Adipocyte (in vitro differentiated cells): ENCODE measurements at places on chromosomes 1 and 21.

DNA sequence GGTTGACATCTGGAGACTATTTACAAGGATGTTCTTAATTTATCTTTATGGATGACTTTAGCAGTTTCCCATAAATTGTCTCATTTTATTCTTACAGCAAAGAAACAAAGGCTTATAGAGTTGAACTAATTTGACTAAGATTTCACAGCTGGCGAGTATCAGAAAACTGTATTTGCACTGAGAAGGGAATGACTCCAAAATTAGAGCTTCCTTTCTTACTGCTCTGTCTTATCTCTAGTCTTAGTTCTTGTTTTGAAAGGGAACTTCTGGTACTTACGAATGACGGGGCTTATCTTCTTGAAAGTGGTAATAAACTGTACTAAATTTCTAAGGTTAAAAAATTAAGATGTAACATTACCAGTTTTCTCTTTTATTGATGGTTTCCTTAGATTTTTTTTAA lies 13.6 kb downstream of the CNST start:
- DNase-seq = no peak

GRCh38 chr1:225209153-225209552 lies 218.7 kb downstream of the LBR start:
- no peak for DNase-seq

- peak; percentile 34 for DNase-seq
Observed at GRCh38 chr1:244801246-244801645, 34.2 kb upstream of the COX20 start.

DNA sequence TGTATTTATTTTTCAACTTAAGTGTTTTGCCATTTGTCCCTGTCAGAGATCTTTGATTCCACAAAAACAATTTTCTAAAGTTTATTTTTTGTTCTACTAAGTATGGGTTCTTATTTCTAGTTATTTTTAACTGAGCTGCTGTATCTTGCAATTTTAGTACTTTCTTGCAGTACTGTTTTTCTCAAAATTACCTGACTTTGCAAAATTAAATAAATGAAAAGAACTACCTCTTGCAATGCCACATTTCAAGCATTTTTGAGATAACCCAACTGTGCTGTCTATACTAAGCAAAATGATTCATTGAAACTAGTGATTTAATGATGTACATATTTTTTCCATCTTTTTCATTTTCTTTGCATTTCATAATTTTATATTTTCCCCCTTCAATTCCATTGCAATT lies 71.5 kb upstream of the ADGRL2 start:
- no peak for DNase-seq

- no peak for DNase-seq
Observed at GRCh38 chr1:23211955-23212354, 5.3 kb downstream of the HTR1D start.

DNA sequence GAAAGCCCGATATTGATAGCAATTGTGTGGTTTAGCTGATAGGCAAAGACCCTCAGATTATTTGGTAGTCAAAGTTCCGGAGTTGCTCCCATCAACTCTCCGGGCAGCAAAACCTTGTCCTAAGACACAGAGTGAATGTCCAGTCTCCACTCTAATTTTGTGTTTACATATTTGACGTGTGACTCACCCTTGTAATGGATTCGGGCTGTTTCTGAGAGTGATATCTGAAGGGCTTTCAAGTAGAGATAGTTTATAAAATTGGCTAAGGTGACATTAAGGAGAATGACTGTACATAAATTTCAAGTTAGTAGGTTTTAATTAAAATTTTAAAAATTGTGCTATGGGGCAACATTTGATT lies 154.2 kb downstream of the CNIH3 start:
- DNase-seq = peak; percentile 82

DNA sequence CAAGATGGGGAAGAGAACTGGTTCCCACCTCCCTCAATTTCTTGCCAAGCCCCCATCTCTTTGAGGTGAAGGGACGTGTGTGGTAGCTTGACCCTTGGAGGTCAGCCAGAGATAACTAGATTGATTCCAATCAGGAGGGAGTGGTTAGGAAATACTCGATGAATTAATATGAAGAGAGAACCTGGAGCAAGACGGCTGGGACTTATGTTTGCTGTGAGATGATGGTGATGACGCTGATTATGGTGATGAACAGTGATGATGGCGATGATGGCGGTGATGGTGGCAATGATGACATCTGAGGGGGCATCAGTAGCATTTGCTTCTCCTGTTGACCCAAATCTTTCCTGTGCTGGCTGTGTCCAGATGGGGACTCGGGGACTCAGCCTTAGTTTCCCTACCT lies 724 bp downstream of the PADI1 start:
- no peak for DNase-seq

- no peak for DNase-seq
Observed at GRCh38 chr1:170001266-170001665, 73.2 kb downstream of the KIFAP3 start.

- no peak for DNase-seq
Observed at GRCh38 chr1:3714284-3714741, 37.9 kb upstream of the CCDC27 start.

DNA sequence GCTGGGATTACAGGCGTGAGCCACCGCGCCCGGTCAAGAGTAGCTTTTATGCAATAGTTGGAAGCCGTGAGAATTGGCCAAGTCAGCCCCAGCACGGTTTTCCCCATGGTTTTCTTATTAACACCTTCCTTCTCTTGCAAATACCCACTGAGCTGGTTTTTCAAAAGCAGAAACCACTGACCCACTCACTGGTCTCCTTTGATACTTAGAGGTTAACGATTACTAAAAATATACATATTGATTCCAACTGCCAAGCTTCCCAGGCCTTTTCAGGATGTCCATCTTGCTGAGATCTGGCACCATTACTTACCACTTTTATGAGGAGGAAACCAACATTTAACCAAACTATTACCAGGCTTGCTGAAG lies 25.9 kb upstream of the TARDBP start:
- DNase-seq = no peak

- DNase-seq = peak; percentile 13
Observed at GRCh38 chr21:39518847-39519210, 67.1 kb downstream of the SH3BGR start.

DNA sequence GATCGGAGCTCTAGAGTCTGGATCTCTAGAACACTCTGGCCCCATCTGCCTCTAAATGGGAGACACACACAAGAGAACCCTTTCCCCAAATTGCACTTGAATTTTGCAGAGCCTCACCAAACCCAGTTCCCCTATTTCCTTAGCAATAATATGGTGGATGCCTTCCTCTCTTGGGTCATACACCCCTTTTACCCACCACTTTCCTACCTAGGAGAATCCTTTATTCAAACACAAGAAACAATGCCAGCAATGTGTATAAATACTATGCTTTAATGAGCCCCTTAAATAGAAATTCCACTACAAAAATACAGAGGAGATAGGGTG lies 760 bp upstream of the SF3B4 start:
- no peak for DNase-seq

GRCh38 chr1:41571041-41571440 lies 86.6 kb upstream of the EDN2 start:
- DNase-seq = no peak

- no peak for DNase-seq
Observed at GRCh38 chr1:14888374-14888773, 265.2 kb upstream of the TMEM51 start.

GRCh38 chr1:229271448-229272159 lies 693 bp downstream of the RAB4A start:
- DNase-seq = peak; percentile 71

DNA sequence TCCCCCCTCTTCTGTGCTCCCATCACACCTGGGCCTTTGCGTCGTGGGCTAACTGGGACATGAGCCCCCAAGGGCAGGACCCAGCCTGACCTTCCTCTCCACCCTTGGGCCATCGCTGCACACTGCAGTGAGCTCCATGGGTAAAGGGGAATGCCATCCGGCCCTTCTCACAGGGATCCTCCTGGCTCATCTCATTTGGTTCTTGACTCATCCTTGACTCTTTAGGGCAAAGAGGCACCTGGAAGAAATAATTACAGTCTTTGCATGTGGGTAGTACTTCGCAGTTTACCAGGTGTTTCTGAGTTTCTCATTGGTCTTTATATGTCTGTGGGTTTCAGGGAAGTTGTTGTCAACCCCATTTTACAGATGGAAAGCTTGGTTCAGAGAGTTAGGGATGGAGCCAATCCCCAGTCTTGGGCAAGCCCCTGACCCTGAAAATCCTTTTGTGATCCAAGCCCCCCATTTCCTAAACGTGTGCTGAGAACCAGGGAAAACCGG lies 59.3 kb upstream of the ID3 start:
- no peak for DNase-seq

- DNase-seq = no peak
Observed at GRCh38 chr1:30743584-30744059, 14.0 kb downstream of the LAPTM5 start.

DNA sequence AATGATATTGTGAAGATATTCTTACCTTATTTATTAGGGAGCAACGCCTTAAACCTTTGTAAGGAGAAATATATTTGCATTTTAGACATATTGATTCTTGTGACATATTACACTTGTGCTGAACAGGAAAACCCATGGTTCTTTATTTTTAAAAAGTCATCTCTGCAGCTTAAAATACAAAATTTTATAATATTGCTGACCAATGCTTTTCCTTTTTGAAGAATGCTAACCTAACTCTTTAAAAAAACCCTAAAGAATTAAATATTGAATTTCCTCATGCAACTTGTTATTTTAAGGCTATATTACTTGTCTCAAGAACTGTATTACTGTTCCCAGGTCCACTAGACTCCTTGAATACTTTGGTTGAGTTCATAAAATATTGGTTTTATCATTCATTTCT lies 99.0 kb downstream of the NEK7 start:
- DNase-seq = no peak

DNA sequence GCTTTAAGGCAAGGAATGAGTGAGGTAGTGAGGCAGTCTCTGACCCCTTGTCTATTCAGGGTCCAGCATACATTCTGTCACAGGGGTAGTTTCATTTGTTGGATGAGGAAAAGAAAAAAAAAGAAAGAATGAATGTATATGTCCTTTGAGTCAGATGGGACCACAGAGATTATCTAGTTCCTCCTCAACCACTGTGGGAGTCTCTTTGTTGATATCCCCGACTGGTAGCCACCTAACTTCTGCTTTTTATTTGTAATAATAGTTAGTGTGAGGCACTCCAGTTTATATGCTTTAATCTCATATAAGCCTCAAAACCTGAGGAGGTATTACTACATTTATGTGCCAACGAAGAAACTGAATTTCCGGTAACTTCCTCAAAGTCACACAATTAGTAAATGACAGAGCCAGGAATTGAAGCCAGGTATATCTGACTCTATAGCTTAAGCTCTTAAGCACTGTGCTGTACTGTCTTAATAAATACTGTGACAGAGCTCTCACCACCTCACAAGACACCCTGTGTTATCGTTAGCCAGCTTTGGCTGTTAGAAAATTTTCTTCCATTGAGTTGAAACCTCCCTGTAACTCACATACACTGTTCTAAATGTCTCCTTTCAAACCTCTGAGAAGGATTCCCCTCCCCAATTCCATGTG lies 82.2 kb downstream of the MDM4 start:
- DNase-seq = no peak

DNA sequence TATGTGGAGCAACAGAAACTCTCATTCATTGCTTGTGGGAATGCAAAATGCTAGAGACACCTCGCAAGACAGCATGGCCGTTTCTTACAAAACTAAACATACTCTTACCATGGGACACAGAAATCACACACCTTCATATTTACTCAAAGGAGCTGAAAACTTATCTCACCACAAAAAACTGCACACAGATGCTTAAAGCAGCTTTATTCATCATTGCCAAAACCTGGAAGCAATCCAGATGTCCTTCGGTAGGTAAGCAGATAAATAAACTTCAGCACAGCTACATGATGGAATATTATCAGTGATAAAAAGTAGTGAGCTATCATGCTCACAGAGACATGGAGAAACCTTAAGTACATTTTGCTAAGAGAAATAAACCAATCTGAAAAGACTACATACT lies 124.3 kb downstream of the RERE start:
- no peak for DNase-seq

DNA sequence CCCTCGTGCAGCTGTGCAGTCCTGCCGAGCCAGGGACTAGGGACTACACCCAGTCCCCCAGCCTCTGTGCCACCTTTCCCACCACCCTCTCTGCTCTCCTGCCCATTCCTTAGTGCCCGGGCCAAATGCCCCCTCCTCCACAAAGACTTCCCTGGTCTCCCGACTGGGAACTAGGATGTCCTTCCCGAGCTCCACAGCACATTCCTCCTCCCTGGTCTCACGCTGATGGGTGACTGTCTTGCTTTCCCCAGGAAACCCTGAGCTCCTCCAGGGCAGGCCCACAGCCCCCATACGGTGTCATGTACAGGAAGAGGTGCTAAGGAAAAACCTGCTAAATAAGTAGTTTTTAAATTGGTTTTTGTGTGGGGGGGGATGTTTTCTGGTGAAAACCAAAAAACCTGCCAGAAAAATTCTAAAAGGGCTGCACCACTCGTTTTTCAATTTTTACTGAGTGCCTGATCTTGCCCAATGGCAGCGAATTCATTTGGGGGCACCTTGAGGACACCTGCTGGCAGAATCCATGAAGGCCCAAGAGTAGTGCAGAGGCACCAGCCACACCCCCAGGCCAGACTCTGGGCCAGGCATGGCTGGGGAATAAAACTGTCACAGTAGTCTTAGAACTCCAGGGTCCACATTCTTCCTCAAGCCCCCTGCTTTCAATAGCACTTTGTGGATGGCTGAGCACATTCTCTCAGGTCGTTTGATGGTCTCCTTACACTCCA lies 50.4 kb downstream of the GLIS1 start:
- no peak for DNase-seq

DNA sequence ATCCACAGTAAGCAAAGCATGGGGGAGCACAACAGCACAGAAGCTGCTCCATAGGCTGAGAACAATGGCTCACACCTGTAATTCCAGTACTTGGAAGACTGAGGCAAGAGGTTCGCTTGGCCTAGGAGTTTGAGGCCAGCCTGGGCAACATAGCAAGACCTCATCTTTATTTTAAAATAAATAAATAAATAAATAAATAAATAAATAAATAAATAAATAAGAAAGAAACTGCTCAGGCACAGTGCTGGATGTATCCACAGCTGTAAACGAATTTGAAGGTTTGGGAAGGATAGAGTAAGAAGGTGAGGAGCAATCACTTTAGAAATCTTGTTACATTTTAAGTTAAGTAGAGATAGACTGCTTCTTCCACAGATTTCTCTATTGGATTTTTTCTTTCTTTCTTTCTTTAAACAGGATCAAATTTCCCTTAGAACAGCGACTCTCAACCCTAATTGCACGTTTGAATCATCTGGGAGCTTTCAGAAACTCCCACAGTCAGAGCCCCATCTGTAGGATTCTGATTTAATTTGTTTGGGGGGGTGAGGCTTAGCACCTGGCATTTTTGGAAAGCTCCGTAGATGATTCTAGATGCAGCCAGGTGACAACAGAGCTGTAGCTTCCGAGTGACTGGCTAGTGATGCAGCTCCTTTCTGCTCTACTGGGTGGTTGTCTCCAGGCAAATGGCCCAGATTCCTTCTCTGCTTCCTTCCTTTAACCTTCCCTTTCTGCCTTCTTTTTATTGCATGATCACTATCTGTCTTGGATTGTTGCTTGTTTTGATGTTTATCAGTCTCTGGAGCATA lies 53.5 kb downstream of the S1PR1 start:
- DNase-seq = no peak

DNA sequence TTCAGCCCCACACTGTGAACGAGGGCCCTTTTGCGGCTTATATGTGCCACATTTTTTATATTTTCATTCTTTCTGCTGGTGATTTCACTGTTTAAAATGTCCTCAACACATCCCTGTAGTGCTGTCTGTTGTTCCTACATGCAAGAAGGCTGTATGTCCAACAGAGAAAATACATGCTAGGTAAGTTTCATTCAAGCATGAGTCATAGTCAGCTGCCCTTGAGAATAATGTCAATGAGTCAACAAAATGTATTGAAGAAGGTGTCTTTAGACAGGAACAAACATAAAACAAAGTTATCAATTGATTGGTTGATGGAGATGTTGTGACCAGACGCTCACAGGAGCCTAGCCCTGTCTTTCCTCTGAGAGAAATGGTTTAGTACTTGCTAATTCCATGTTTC lies 553.4 kb downstream of the PLPP3 start:
- DNase-seq = peak; percentile 4
